ENCODE measurements at places on chromosomes 6 and 20.

DNA sequence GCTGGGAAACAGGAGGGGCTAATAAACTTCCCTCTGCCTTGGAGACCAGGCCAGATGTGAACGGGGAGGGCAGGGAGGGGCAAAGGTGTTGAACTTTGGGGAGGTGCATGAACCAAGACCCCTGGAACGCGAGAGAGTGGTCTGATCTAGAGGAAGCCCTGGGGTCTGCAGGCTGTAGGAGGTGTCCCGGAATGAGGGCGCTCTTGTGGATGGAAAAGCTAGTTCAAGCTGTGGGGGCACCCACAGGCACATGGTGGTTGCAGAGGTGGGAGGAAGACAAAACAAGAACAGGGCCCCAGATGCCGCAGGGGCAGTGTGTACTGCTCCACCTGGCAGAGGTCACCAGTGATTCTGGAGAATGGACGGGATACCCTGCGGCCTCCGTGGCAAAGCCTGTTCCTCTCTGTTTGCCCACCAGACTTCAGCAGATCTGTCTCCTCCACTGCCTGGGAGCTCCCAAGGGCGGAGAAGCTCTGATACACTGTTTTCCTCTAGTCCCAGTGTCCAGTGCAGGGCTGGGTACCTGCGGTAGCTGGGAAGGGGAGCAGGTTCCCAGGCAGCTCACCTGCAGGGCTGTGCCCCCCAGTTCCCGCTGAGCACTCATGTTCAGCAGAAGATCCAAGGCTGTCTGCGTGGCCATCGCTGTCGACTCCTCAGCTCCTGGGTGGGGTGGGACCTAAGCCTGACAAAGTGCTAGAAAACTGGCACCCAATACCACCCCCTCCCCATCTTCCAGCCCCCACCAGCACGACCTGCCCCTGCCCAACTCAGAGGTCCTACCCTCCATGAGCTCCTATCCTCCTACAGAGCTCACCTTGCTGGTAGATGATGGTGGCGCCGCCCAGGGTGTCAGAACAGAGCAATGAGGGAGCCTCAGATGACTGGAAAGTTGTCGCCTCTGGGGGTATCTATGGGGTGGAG lies 14.7 kb downstream of the ZNF335 start:
- no peak for DNase-seq

DNA sequence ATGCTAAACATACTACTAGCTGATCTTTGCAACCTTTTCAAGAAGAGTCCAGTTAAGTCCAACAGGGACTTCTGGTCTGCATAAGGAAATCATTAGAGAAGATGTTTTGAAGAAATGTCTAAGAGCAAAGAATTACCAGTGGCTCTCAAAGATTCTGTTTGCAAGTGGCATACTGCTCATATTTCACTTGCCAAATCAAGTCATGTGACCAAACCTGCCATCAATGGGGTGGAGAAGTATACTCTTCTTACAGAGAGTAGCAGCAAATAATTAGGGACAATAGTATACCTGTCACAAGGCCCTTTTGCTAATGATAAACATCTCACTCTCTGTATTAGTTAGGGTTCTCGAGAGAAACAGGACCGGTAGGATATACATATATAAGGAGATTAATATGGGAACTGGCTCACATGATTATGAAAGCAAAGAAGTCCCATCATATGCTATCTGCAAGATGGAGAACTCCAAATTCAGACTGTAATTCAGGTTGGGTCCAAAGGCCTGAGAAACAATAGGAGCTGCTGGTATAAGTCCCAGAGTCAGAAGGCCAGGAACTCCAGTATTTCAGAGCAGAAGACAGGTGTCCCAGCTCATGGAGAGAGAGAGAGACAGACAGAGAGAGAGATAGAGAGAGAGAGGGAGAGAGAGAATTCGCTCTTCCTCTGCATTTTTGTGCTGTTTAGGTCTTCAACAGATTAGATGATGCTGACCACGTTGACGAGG lies 111.5 kb downstream of the LCA5 start:
- DNase-seq: no peak

GRCh38 chr6:165641672-165642156 lies 21.3 kb downstream of the PDE10A start:
- DNase-seq: no peak

GRCh38 chr20:24657878-24658620 lies 188.6 kb downstream of the SYNDIG1 start:
- no peak for DNase-seq

DNA sequence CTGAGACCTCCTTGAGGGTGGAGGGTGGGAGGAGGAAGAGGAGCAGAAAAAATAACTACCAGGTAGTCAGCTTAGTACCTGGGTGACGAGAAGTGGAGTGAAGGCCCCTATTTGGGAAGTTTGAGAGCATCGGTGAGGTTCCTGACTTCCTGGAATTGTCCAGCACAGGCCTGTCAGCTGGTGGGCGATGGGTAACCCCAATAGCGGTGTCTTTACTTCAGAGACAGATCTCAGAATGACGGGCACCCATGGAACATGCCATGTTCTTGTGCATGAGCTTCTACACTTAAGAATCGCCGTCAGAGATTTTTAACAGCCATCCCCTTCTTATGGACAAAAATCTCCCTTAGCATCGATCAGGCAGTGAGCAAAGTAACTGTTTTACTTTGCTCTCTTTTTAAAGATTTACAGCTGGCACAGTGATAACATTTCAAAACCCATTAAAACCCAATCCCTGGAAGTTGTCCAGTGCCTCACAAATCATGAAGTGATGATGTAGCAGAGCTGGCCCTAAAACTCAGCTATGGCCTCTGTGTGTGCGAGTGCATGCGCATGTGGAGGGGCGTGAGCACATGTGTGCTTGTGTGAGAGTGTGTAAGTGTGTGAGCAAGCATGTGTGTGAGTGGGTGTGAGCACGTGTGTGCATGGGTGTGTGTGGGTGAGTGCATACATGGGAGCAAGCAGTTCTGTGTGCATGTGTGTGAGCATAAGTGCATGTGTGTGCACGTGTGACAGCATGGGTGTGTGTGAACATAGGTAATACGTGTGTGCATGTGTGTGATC lies 85.2 kb downstream of the DLL1 start:
- no peak for DNase-seq

DNA sequence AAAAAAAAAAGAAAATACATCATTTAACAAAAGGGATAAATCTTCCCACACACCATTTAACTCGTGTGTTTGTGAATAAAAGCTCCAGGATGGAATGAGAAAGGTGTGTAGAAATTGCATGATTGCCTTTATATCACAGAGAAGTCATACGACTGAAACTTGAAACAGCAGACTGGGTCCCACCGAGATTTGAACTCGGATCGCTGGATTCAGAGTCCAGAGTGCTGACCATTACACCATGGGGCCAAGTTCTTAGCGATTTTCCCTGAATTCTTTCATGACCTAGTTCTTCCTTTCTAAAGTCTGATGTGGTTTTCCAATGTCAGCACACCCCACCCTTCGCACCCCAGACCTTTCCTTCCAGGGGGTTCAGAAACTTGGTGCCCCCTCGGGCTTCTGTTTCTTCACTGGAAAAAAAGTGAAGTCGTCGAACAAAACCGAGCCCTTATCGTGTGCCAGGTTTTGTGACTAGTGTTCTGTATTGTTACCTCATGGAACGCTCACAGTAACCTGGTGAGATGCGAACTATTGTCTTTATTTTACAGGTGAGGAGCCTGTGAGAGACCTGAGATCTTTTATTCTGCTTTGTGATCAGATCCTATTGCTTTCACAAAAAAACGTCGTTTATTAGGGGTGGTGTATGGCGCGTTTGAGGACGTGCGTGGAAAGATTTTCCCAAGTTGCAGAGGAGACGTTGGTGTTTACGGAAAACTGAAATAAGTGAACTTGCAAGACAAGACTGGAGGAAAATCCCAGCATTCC lies 120.8 kb downstream of the OR2B2 start:
- no peak for DNase-seq

GRCh38 chr6:162904069-162904663 lies 176.4 kb downstream of the PACRG start:
- no peak for DNase-seq

DNA sequence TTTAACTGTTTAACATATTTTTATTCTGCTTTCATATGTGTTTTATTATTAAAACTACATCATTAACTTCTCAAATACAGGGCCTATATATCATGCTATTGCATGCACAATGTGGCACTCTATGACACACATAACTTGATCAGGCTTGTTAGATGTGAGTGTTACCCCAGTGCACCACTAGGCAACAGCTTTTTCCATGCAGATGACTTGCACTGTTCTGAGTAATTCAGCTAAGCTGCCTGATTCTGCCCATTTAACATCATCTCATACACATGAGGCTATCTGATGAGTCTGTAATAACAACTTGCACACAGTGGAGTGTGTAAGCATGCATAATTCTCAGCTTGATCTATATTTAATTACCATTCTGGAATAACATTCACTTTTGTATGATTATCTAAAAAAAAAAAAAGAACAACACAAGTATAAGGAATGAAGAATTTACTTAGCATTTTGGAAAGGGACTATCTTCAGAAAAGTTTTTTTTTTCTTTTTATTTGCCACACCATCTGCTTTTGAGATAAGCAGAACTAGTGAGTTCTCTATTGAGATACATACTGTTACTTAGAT lies 83.1 kb downstream of the GRM1 start:
- no peak for DNase-seq

DNA sequence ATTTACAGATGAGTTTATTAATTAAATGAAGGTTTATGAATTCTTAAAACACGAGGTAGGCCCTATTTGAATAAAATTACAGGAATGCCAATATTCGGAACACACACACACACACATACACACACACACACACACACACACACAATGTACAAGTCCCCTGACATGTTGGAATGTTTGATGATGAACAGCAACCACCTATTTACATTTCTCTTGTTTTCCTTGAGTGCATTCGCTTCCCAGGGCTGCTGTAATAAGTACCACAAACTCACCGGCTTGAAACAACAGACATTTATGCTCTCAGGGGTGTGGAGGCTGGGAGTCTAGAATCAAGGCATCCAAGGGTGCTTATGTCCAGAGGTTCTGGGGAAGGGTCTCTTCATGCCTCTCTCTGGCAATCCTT lies 90.3 kb downstream of the SLC22A3 start:
- no peak for DNase-seq

All from H1 (cell line).